Smooth muscle cell of trachea (primary cell): ENCODE measurements at places on chromosomes 7 and 10. TPM values are rescaled to one million over a fixed set of nuclear protein-coding genes. Genes with fewer than 3 reads are reported as not detected.

Gene ZNF488
- under 0.01 TPM in 1 of 2 replicates, not detected in the other for total RNA-seq

Gene ABCC2
- total RNA-seq, result 0.29 and 0.33 TPM in 2 replicates

Gene TEX47
- total RNA-seq, result not detected in 2 replicates

Gene FAM107B
- total RNA-seq, result 31.6 and 50.0 TPM in 2 replicates

Gene OGDHL
- 0.17 and 0.29 TPM in 2 replicates for total RNA-seq

Gene COL17A1
- total RNA-seq, result under 0.01 and 1.6 TPM in 2 replicates

Gene SLC18A3
- total RNA-seq, result not detected in 2 replicates

Gene VAX1
- not detected in 2 replicates for total RNA-seq

Gene MBLAC1
- total RNA-seq, result 2.5 and 3.6 TPM in 2 replicates

Gene MACC1
- total RNA-seq, result 0.15 and 0.17 TPM in 2 replicates
